ENCODE measurements at places on chromosomes 13 and 19.
A peak's percentile ranks its signal among the peaks of the same experiment; 100 is the strongest.

- no peak for DNase-seq
Measured at GRCh38 chr13:73991884-73992283, 142.3 kb downstream of the KLF12 start.

- DNase-seq = no peak
Measured at GRCh38 chr13:89796196-89796595, 1551.3 kb upstream of the MIR17HG start.

- DNase-seq = peak; percentile 49
Measured at GRCh38 chr13:25232937-25233515, 54.3 kb downstream of the MTMR6 start.

GRCh38 chr19:8648240-8648639 is 17.8 kb downstream of the NFILZ start:
- DNase-seq = no peak

DNA sequence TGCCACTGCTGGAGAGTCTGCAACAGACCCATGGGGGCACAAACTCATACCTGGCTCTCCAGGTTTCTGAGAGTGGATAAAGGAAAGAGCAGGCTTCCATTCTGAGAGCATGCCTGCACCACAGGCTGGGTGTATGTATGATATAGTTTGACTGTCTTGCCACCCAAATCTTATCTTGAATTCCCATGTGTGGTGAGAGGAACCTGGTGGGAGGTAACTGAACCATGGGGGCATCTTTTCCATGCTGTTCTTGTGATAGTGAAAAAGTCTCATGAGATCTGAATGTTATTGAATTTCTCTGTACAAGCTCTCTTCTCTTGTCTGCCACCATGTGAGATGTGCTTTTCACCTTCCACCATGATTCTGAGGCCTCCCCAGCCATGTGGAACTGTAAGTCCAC is 50.2 kb downstream of the ERICH6B start:
- DNase-seq = no peak

GRCh38 chr13:95222733-95223018 is 78.6 kb downstream of the ABCC4 start:
- DNase-seq = no peak

- peak; percentile 17 for DNase-seq
Measured at GRCh38 chr13:23558675-23559536, 11.3 kb upstream of the TNFRSF19 start.

Measured in Ammon's horn (tissue), 1 donor.